ENCODE measurements at places on chromosomes 2 and 18.

DNA sequence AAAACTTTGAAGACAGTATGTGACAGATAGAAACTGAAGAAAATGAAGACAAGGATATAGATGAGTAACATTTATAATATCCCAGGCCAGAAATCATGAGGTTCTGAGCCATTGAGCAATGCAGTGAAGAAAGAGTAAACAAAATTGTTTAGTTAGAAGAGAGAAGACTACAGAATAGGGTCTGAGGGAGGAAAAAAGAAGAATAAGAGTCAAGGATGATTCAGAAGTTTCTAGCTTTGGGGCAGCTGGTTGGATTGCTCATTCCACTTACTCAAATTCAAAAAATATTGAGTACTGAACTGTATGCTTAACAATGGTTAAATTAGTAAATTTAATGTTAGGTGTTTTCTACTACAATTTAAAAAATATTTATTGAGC lies 155.0 kb upstream of the OTX1 start:
- no peak for DNase-seq

- no peak for DNase-seq
Measured at GRCh38 chr18:21362831-21363230, 120.8 kb downstream of the GREB1L start.

- DNase-seq, result no peak
Measured at GRCh38 chr2:9204939-9205338, 1.7 kb upstream of the ASAP2 start.

- DNase-seq, result no peak
Measured at GRCh38 chr2:145157741-145158591, 638.0 kb upstream of the ZEB2 start.

DNA sequence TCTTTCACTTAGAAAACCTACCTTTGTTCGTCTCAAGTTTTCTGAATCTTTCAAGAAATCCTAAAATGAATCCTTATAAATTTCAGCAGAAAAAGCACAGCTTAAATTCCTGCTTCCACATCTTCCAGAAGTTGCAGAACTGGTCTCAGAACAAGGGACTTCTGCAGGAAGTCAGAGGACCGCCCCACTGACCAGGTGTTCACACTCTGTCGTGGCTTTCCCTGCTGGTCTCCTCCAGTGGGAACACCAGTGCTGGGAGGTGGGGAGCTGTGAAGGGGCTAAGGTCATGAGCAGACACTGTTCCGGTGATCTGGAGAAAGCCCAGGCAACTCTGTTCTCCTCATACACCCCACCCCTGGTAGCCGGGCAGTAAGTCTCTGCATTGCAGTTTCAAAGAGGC lies 3.5 kb downstream of the FAM110C start:
- DNase-seq, result no peak

DNA sequence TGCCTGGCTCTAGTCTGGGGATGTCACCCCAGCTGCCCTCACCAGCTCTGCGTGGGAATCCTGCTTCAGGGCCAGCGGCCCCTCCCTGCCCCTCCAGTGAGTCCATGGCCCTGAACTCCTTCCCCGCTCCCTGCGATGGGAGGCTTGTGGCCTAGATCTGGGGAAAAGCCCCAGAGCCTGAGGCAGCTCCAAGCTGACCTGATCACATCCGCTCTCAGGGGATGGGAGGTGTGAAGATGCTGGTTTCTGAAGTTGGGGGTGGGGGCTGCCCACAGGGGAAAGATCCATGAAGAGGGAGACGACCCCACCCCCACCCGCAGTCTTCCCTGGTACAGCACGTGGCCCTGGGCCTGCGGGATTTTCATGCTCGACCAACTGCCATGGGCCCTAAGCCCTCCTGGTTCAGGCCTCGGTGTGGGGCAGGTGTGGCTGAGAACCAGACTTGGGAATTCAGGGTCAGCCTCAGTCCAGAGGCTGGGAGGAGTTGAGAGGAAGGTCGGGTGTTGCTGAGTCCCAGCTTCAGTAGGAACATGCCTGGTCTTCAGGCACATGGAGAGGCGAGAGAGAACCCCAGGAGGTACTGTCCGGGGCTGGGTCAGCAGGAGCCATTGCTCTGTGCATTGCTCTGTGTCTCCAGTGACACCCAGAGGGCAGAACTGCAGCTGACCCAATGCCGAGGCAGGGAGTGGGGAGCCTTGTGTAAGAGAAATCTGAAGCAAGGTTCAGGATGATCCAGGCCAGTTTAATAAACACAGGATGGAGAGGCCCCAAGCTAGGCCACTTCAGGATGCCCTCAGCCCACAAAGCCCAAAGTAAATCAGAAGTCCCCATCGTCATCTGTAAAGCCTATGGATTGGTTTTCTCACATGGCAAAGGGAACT lies 115.1 kb downstream of the CAPN13 start:
- DNase-seq, result no peak

GRCh38 chr2:215436705-215437565 lies 1.1 kb upstream of the FN1 start:
- DNase-seq, result no peak

DNA sequence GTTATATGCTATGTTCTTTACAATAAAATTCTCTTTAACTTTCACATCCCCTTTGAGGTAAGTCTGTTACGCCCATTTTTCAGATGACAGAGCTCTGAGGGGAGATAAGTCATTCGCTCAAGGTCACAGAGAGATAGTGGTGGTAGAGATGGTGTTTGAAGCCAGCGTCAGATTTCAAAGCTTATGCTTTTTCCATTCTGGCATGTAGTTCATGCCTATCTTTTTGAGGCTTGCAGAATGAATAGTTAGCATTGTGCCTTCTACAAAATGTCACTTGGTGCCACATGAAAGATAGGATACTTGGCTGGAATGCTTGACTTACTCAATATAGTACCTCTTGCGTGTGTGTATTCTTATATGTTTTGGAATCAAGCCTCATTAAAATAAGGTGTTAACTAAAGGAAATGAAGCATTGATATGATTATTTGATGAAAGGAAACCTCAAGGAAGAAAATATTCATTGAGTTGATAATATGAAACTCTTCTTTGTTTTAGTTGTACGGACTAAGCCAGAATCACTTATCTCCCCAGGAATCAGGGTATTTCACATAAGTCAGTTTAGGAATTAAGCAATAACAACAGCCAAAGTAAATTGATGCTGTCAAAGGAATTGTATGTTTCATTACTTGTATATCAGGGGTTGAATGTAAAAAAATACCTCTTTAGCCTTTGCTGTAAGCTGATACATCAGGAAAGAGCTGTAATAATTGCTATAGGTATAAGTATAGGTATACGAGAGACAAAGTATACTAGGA lies 15.5 kb downstream of the SPATS2L start:
- DNase-seq, result no peak

DNA sequence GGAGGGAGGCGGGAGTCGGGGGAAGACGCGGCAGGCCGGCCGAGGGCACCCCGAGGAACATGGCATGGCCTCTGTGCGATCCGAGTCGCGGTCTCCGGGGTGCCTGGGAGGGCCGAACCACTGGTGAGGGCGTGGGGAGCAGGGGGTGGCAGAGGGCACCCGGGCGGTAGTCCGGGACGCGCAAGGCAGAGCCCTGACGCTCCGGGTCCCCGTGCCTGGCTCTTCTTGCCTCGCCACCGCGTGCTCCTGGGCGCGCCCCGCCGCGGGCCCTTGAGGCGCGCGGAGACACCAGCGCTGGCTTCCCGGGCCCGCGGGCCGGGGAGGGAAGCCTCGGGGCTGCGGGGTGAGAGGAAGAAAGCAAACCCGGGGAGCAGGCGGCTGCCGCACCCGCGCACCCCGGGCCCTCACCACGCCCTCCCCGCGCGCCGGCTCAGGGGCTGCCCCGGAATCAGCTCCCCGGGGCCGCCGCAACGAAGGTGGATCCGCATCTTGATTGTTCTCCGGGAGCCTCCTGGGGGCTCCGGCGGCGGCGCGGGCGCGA lies 4.3 kb downstream of the SOX11 start:
- DNase-seq, result peak; percentile 47

GRCh38 chr18:33034945-33035344 lies 262.1 kb upstream of the KLHL14 start:
- DNase-seq, result no peak

DNA sequence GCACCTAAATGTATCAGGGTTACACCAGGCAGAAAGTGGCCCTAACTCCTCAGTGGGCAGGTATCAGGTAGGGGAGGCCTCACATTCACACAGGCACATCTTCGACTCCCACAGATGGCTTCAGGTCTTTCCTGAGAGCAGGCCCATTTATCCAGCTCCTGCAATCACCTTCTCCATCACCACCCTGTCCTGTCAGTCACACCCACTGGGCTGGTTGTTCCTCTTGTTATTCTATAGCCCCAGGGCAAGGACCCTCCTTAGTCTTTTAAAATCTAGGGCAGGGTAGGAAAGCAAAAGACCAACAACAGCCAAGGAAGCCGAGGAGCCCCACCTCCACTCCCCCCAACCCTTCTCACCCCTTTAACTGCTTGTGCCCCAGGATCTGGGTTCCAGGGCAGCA lies 9.1 kb upstream of the HOXD4 start:
- DNase-seq, result no peak

DNA sequence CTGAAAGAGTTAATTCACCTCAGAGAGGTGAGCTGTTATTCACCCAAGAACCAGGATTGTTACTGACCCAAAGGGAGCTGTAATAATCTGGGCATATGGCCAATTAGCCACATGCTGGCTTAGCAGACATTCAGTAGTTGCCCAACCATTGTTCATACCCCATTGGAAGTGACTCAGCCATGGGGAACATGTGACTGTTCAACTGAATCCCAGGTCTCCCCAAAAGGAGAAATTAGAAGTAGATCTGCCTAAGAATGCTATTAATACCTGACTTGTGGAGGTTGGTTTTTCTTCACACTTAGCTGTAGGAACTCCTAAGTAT lies 272.6 kb upstream of the UBE2E3 start:
- DNase-seq, result peak; percentile 72

- DNase-seq, result no peak
Measured at GRCh38 chr2:207869784-207870778, 100.4 kb upstream of the FZD5 start.

GRCh38 chr2:120452945-120453634 lies 107.2 kb downstream of the INHBB start:
- no peak for DNase-seq

- DNase-seq, result no peak
Measured at GRCh38 chr18:31146809-31147208, 15.8 kb downstream of the DSC1 start.

GRCh38 chr2:224638301-224638823 lies 53.2 kb upstream of the CUL3 start:
- no peak for DNase-seq

- no peak for DNase-seq
Measured at GRCh38 chr18:49920731-49921130, 107.4 kb upstream of the ACAA2 start.

DNA sequence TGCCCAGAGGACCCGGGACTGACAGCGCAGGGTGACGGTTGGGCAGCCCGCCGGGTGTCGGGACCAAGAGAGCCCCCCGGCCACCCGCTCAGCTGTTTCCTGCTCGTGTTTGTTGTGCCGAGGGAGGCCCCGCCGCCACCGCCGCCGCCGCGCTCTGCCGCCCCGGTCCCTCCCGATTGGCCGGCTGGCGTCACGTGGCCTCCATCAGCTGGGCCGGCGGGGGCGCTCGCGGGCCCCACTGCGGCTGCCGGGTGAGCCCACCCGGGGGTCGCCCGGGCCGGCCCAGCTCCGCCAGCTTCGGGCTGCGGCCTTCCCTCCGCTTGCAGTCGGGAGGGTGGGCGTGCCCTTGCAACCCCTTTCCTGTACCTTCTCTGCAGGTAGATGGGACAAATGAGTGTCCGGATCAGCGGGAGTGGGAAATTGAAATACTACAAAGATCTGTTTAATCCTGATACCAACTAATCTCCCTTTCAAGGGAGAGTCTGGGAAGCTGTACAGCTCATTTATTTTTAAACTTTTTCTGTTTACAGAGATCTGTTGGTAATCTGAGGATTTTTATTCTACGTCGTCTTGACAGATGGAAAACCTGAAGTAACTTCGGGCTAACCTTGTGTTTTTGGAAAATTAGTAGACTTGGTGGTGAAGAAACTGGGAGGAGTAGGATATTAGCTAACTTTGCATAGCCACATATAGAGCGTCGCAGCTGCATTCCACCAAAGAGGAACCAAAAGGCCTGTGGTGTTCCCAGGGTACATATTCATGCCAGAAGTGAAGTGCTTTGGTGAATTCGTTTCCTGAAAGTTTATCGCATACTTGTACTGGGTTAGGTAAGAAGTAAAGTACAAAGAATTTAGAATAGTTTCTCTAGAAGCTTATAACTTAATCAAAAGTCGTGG lies 1.2 kb downstream of the YPEL5 start:
- peak; percentile 67 for DNase-seq

- DNase-seq, result no peak
Measured at GRCh38 chr18:75897386-75897785, 469.9 kb upstream of the SMIM21 start.

DNA sequence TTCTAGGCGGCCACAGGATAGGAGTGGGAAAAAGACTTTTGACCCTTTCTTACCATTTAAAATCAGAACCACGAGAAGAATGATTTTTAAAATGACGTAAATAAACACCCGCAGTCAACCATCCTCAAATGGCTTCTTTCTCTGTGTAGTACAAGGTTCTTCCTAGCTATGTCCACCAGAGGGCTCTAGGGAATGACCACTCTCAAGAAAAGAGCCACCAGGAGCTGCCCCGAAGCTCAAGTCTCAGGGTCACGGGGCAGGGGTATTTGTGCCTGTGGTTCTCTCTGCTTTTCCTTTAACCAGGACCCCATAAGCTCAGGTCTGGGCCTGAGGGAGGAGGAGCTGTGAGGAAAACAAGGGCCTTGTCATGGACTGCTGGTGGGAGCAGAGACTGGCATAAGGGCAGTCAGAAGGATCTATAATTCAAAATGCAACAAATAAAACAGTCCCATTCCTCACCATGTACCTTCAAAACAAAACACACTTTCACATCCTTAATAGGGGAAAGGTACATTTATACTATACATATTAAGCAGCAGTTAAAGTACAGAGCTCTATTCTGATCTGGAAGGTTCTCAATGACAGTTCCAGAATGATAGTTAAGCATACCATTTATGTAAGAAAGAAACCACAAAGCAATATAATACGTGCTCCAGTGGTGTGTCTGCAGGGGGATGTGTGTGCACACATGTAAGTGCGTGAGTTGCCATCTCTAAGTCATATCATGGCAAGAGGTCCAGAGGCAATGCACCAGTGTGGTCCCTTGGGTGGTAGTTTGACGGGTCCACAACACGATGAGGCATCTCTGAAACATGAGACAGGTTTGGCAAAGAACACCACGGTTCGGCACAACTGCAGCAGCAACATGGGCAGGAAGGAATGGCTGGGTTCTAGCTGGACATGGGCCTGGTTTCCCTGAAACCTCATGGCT lies 18.6 kb downstream of the LYPD1 start:
- DNase-seq, result no peak

- DNase-seq, result no peak
Measured at GRCh38 chr2:16890081-16890480, 224.4 kb upstream of the CYRIA start.

Data from NCI-H1105 treated with DMSO at 0.1 percent for 48 hours (cell line).